ENCODE measurements at places on chromosomes 1 and 21. TPM values are rescaled to one million over a fixed set of nuclear protein-coding genes. Genes with fewer than 3 reads are reported as not detected.

The CLCN6 gene
- polyA plus RNA-seq = 3.8 TPM

DNA sequence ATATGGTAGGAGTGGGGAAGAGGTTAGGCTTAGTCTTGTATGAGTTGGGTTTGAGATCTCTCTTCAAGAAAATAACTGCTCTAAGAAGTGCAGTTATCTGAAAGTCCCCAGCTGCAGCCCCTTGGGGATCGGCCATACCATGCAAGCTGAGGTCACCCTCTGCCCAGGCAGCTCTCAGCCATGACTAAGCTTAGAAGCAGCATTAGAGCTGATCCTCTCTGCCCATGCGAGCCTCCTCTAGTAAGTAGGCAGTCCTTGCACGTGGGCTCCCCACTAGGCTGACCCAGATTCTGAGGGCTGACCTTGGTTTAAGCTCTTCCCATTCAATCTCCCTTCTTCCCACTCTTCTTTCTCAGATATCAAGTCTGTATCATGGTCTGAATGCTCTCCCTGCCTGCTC is 121.0 kb upstream of the UBE2U start:
- H3K27me3 ChIP-seq = no peaks in the 10 kb centered on the region
- no peak for DNase-seq
- no peak overlapping the region for H3K27ac ChIP-seq
- H3K4me1 ChIP-seq = no peaks in the 10 kb centered on the region

GRCh38 chr1:9085306-9085940 is 16.0 kb upstream of the SLC2A5 start:
- no peak for DNase-seq
- no peaks in the 10 kb centered on the region for H3K36me3 ChIP-seq
- no peaks in the 10 kb centered on the region for H3K27me3 ChIP-seq
- H3K27ac ChIP-seq = no peak overlapping the region
- H3K4me1 ChIP-seq = peaks cover 55% of the 10 kb centered on the region
- no peak overlapping the region for H3K4me3 ChIP-seq

The LINGO4 gene
- polyA plus RNA-seq = not detected

DNA sequence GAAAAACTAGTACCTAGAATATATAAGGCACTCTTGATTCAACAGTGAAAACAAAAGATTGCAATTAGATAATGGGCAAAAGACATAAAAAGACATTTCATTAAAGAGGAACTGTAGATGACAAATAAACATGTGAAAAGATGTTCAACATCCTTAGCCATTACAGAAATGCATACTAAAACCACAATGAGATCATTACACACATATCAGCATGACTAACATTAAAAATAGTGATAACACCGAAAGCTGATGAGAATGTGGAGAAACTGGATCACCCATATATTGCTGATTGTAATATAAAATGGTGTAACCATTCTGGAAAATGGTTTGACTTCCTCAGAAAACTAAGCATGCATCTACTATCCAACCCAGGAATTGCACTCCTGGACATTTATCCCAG is 340.3 kb downstream of the SEC16B start:
- DNase-seq = no peak
- no peaks in the 10 kb centered on the region for H3K36me3 ChIP-seq
- no peaks in the 10 kb centered on the region for H3K27me3 ChIP-seq
- no peak overlapping the region for H3K4me3 ChIP-seq

- no peak overlapping the region for H3K4me3 ChIP-seq
- DNase-seq = no peak
- H3K27ac ChIP-seq = no peak overlapping the region
These were observed 18.8 kb downstream of the LRRC52 start for GRCh38 chr1:165562571-165562970.

DNA sequence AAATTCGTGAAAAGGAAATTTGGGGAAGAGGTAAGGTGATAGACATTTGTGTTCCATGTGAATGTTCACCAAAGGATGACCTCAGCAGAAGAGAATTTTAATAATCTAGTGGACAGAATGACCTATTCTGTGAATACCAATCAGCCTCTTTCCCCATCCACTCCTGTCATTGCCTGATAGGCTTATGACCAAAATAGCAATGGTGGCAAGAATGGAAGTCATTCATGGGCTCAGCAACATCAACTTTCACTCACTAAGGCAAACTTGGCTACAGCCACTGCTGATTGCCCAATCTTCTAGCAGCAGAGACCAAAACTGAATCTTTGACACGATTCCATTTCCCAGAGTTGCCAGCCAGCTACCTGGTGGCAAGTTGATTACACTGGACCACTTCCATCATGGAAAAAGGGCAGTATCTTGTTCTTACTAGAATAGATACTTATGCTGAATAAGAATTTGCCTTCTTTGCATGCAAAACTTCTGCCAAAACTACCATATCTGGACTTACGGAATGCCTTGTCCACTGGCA is 348.7 kb upstream of the PBX1 start:
- H3K27me3 ChIP-seq = no peaks in the 10 kb centered on the region
- DNase-seq = no peak
- no peaks in the 10 kb centered on the region for H3K36me3 ChIP-seq
- no peak overlapping the region for H3K4me3 ChIP-seq

GRCh38 chr1:111852261-111852721 is 96.6 kb downstream of the DDX20 start:
- H3K4me1 ChIP-seq = no peaks in the 10 kb centered on the region
- H3K27me3 ChIP-seq = no peaks in the 10 kb centered on the region
- DNase-seq = no peak

Data from CD14-positive monocyte (primary cell).